IPS-NIHi11 (cell line): ENCODE measurements at places on chromosomes 6 and 20.
A peak's percentile ranks its signal among the peaks of the same experiment; 100 is the strongest.

DNA sequence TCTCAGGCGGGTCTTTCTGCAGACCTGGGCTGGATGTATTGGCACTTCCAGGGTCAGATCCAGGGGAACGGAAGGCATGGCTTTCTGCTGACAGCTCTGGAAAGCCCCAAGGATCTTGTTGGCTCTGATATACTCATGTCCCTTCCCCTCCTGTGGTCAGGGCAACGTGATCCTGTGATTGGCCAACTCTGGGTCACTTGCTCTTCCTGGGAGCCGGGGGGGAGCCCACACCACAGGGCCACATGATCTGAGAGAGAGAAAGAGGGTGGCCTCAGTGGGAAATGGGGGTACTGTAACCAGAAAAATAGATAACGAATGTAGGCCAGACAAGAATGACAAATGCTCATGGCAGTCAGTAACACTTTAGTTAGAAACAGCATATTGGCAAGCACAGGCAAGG lies 223.0 kb downstream of the NFATC2 start:
- DNase-seq, result no peak

DNA sequence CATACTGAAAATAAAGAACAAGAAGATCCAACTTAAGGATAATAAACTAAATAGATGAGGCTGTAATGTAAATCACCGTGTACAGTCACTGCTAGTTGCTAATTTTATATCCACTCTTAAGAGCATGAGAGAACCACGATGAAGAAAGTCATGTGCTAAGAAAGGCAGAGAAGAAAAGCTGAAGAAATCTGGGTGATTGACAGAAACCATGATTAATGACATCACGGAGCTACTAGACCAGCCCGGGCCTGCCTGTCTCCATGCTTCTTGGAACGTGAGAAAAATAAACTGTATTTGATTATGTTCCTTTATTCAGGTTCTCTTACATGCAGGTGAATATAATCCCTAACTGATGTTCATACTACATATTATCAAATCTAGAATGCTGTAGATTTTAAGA lies 84.2 kb upstream of the E2F3 start:
- no peak for DNase-seq

DNA sequence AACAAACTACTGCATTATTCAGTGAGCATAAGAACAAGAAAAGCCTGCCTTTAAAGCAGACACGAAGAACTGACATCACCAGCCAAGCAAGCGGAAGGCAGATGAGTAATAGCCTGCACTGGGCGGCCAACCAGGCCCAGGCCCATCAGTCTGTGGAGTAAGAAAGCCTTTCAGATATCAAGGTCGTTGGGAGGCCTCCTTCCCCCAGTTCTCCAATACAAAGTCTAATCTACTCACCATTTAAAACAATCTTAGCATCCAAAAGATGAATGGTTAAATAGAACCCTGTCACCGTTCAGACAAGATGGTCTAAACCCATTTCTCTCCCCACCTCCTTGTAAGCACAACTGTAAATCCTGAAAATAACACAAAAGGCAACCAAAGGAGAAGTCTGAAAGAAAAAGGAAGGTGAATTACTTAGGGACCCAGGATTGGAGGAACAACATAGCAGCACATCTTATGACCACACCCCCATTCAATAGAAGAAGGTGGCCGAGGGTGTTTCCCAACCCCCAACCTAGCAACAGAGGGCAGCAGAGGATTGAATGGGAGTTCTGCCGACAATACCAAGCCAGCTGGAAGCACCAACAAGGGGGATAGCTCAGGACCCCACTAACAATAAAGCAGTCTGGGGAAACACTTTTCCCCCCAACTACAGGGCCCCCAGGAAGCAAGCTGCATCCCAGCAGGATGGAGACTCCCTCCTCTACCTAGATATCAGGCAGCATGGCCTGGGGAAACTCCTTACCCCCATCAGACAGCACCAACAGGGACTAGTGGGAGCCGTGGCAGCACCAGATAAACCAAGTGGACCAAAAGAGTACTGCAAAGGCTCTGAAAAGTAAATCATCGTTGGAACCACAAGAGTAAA lies 67.9 kb downstream of the ZHX3 start:
- peak; percentile 71 for DNase-seq

GRCh38 chr20:53926428-53927028 lies 143.9 kb downstream of the BCAS1 start:
- no peak for DNase-seq

DNA sequence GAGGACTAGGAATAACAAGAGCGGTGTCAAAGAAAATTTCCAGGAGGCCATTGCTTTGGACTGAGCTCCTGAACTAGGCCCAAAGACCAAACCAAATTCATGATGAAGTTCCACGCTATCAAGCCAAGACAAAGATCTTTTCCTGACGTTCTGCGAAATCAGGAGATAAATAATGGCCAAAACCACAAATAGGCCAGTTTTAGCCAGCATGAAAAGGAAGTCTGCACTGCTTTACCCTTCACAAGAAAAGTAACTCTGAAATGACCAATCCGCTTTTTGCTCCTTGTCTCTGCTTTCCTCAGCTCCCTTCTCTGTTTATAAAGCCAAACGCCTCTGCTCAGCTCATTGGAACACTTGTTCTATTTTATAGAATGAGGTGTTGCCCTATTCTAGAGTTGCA lies 6.7 kb downstream of the NCOA5 start:
- DNase-seq, result no peak

GRCh38 chr20:54510541-54511129 lies 35.2 kb downstream of the DOK5 start:
- no peak for DNase-seq

DNA sequence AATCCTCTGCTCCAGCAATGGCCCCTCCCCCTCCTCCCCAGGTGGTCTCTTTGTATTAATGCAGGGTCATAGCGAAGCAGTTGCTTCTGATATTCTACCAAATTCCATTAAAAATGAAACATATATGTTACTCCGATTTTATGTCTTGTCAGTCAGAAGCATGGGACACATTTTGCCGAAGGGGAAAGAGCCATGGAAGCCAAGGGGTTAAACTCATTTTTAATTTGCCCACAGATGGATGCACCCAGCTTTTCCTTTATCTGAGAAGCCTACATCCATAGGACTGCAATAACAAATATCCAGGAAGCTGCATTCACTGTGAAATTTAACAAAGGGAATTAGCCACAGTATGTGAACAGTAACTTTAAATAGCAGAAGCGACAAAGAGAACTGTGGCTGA lies 688.2 kb downstream of the QKI start:
- no peak for DNase-seq

- no peak for DNase-seq
Observed at GRCh38 chr20:17875106-17875980, 93.3 kb downstream of the SNX5 start.

GRCh38 chr20:46099491-46100287 lies 9.9 kb upstream of the NCOA5 start:
- peak; percentile 37 for DNase-seq

GRCh38 chr6:64644024-64644423 lies 1008.4 kb downstream of the PHF3 start:
- DNase-seq, result no peak

- DNase-seq, result no peak
Observed at GRCh38 chr6:108587258-108588059, 26.7 kb downstream of the FOXO3 start.

DNA sequence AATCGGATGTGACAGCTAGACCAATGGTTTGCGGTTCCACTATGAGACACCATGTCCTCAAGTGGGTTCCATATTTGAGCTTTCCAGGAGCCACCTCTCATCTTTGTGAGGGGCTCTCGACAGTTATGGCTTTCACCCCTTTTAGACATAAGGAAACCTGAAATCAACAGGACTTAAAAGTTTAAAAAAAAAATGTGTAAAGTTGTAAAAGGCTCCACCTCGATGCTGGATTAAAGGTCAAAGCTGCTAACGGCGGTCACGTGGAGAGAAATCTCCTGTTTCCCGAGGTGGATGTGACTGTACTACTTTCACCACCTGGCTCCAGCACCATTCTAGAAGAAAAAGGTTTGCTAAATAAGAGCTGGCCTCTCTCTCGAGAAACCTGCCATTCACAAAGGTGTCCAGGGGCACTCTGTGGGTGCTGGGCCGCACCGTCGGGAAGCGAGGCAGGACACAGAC lies 542 bp downstream of the ATP5F1E start:
- DNase-seq, result no peak

GRCh38 chr6:79277109-79277508 lies 42.6 kb upstream of the HMGN3 start:
- DNase-seq, result no peak

GRCh38 chr6:19803331-19804204 lies 33.6 kb upstream of the ID4 start:
- no peak for DNase-seq

GRCh38 chr20:32589256-32589655 lies 4.1 kb upstream of the NOL4L start:
- no peak for DNase-seq

GRCh38 chr6:105740946-105741645 lies 338.2 kb upstream of the PREP start:
- DNase-seq, result no peak

GRCh38 chr20:4560667-4561066 lies 161.0 kb upstream of the PRND start:
- DNase-seq, result no peak

DNA sequence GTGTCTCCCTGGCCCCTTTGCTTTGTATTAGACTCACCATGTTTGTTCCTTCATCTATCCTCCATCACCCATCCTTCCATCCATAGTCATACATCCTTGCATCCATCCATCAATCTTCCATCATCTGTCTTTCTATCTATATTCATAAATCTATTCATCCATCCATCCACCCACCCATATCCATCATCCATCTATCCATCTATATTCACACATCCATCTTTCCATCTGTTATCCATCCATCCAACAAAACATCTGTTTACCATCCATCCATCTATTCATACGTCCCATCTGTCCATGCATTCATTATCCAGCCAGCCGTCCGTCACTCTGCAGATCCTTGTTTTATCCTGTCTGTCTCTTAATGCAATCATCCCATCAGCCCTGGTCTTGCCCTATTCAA lies 10.6 kb downstream of the DDR1 start:
- DNase-seq, result no peak

GRCh38 chr6:43391440-43392031 lies 22.1 kb upstream of the ZNF318 start:
- DNase-seq, result no peak

DNA sequence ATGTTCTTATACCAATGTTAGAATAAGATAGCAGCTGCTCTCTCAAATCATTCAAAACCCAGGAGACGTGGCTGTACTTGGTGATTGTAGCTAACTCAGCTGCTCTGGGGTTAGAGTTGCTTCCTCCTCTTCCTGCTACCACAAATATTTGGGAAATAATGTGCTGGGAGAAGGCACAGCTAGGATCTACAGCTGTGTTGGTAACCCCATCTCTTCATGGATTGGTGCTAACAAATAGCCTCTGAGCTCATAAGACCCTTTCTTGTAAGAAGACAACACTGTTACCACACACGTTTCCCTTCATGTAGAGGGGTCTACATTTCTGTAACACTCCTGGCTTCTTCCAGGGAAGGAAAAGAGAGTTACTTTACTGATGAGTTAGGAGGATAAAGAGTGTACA lies 911.0 kb upstream of the CITED2 start:
- DNase-seq, result no peak

GRCh38 chr20:14378326-14378725 lies 40.9 kb upstream of the FLRT3 start:
- no peak for DNase-seq

DNA sequence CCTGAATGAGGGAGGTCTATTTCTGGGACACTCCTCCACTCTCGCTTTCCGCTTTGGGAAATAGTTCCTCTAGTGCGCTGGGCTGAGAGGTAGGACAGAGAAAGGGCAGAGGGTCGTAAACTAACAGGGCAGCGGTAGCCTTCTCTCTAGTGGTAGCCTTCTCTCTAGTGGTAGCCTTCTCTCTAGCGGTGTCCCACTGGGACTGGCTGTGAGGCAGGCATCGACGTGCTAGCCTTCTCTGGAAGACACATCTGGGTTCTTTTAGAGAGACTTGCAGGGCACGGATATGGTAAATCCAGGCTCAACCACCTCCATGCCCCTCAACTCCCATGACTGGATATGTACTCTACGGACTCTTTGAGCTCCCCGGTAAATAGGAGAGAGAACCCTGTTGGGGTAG lies 74.7 kb upstream of the SLC22A16 start:
- no peak for DNase-seq

DNA sequence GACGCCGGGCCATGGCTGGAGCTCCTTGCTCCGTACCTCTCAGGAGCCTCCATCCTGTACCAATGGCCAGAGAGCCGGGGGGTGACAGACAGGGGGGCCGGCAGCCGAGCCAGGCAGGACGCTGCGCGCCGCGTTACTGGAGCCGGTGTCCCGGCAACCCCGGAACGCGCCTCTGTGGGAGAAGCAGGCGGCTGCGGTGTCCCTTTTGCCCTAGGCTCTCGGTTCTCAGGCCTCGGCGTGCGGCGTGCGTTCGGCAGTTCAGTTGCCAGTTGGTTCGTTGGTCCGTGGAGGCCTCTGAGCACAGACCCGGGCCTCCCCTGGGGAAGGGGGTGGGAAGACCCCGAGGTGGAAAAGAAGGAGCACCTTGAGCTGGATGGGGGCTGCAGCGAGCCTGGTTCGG lies at the start of gene SPATS1:
Gene SPATS1 (plus strand): TSS at position 162 of the 400 bp plus-strand sequence. CDS start 446 bp downstream, outside the sequence.
- DNase-seq, result peak; percentile 23
